ENCODE measurements at places on chromosomes 12 and 14. TPM values are rescaled to one million over a fixed set of nuclear protein-coding genes. Genes with fewer than 3 reads are reported as not detected.

The USP44 gene
- 0.14 TPM for total RNA-seq

The RNU6-8 gene
- total RNA-seq: not detected

The PRH2 gene
- not detected for total RNA-seq

The KCNK13 gene
- not detected for total RNA-seq

The NRXN3 gene
- total RNA-seq: 0.63 TPM

The AQP5 gene
- 1.2 TPM for total RNA-seq

The TCL1B gene
- not detected for total RNA-seq

The SLC2A3 gene
- total RNA-seq: 14.1 TPM

The COCH gene
- total RNA-seq: 1.0 TPM

The GUCY2C gene
- not detected for total RNA-seq

The PLEKHD1 gene
- not detected for total RNA-seq

The LBHD2 gene
- total RNA-seq: not detected

The SERPINA10 gene
- total RNA-seq: not detected

The ANKRD52 gene
- total RNA-seq: 12.4 TPM

The BMAL2 gene
- total RNA-seq: 47.3 TPM

The FNTB gene
- total RNA-seq: 19.8 TPM

The NTF3 gene
- total RNA-seq: not detected

The CLEC2D gene
- total RNA-seq: 1.5 TPM

The KLRF1 gene
- not detected for total RNA-seq

The C12orf54 gene
- total RNA-seq: 2.6 TPM

The PRPF40B gene
- 11.6 TPM for total RNA-seq

The NFE2 gene
- not detected for total RNA-seq

The DENND5B gene
- 4.3 TPM for total RNA-seq

The KRT74 gene
- 0.33 TPM for total RNA-seq

The PDE3A gene
- total RNA-seq: 0.14 TPM

The SRRM4 gene
- not detected for total RNA-seq

The TC2N gene
- 20.7 TPM for total RNA-seq

The SCYL2 gene
- total RNA-seq: 31.5 TPM

The DICER1 gene
- total RNA-seq: 43.1 TPM

The HOXC9 gene
- not detected for total RNA-seq

The TSPAN9 gene
- 5.8 TPM for total RNA-seq

The BCL2L14 gene
- not detected for total RNA-seq

The SLC6A13 gene
- not detected for total RNA-seq

The KITLG gene
- total RNA-seq: 11.8 TPM

The NABP2 gene
- 43.2 TPM for total RNA-seq

The C14orf132 gene
- total RNA-seq: 0.49 TPM

The DHRS1 gene
- total RNA-seq: 85.4 TPM

The MAP1LC3B2 gene
- total RNA-seq: not detected

The TAS2R30 gene
- 0.56 TPM for total RNA-seq

The AMDHD1 gene
- total RNA-seq: 0.07 TPM

The KCNJ8 gene
- total RNA-seq: 0.14 TPM
